Stimulated activated CD8-positive, alpha-beta memory T cell treated with anti-CD3 and anti-CD28 coated beads, Interleukin-4, amount 100 ng/mL, for 48 hours (primary cell): ENCODE measurements at places on chromosomes 16 and 17.

DNA sequence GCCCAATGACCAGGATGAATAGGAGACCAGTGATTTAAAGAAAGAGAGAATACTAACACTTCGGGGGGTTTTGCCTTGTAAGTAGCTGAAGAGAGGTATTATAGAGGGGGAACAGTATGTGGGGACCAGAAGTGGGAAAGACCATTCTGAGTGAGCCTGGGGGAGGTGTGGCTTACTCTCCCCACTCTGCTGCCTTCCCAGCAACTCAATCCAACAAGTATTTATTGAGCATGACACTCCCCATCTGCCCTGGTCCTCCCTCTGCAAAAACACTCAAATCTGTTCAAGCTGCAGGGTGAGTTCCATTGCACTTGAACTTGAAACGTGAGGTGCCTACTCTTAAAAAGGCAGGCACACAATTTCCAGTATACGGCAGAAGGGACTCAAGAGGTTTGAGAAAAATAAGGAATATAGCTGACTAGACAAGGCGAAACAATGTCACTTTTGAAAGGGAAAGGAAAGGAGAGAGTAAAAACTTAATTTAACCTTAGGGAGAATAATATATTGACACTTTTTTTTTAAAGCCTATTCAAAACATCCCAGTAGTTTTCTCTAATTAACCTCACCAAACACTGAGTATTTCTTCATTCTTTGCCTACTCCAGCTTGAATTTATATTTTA is 8.2 kb downstream of the FAM117A start:
- no peak for DNase-seq

GRCh38 chr17:41760878-41761277 is 25.6 kb downstream of the JUP start:
- DNase-seq: no peak

- DNase-seq: no peak
Observed at GRCh38 chr16:76121636-76122035, 155.6 kb upstream of the CNTNAP4 start.

- no peak for DNase-seq
Observed at GRCh38 chr17:46736100-46736499, 82.4 kb downstream of the WNT3 start.

DNA sequence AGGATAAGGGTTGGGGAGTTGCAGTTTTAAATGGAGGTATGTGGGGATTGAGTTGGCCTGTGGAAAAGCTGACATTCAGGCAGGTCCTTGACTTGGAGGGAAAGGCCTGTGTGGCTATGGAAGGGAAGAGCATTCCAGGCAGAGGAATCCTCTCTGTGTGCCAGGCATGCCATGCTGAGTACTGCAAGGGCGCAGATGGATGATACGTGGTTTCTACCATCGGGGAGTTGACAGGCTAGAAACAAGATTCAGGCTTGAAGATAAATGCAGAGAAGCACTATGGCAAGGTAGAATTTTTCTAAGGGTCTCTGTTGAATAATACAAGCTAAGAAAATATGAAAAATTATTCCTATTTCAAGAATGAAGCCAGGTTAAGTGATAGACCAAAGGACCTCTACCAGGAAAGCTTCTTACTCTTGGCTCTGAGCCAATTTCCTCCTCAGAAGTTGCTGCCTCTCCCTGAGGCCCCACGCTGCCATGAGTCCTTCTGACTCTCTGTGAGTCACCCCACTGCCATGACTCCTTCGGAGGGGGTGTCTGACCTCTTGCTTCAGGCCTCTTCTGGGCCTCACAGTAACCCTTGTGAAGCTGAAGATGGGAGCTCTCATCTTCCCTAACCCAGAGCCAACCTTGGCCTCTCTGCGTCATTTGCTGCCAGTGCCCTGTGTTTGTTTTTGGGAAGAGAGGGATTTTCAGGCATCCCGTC is 75.8 kb downstream of the WNT3 start:
- no peak for DNase-seq

- no peak for DNase-seq
Observed at GRCh38 chr17:36697903-36698530, 96.6 kb downstream of the MRM1 start.

DNA sequence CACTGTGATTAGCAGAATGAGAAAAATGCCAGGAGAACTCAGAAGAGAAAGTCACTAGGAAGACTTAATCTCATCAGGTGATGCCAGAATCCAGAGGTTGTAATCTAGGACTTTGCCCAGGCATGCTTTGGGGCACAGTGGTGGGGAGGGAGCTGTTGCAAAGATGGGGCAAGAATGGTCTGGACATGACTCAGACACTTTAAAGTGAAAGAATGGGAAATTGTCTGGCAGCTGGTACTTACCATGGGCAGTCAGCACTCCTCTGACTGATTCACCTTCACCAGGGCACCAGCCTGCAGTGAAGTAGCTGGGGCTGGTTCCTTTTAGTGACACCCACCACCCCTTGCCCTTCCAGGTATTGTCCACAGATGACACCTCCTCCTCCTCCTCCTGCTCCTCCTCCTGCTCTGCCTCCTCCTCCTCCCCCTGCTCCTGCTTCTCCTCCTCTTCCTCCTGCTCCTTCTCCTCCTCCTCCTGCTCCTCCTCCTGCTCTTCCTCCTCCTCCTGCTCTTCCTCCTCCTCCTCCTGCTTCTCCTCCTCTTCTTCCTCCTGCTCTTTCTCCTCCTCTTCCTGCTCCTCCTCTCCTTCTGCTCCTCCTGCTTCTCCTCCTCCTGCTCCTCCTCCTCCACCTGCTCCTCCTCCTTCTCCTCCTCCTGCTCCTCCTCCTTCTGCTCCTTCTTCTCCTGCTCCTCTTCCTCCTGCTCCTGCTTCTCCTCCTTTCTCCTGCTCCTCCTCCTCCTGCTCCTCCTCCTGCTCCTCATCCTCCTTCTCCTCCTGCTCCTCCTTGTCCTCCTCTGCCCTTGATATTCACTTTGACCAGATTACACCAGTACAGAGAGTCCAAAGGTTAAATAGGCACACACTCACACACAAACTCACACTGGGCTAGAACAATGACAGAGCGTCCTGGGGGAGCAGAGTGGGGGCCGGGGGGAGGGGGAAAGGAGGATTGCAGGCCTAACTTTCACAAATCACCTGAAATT is at the start of gene CHD9NB:
Gene CHD9NB, minus strand, starts transcription at position 379 of the 983 bp plus-strand sequence. CDS start 8,739 bp downstream, outside the sequence.
- peak; percentile 23 for DNase-seq

DNA sequence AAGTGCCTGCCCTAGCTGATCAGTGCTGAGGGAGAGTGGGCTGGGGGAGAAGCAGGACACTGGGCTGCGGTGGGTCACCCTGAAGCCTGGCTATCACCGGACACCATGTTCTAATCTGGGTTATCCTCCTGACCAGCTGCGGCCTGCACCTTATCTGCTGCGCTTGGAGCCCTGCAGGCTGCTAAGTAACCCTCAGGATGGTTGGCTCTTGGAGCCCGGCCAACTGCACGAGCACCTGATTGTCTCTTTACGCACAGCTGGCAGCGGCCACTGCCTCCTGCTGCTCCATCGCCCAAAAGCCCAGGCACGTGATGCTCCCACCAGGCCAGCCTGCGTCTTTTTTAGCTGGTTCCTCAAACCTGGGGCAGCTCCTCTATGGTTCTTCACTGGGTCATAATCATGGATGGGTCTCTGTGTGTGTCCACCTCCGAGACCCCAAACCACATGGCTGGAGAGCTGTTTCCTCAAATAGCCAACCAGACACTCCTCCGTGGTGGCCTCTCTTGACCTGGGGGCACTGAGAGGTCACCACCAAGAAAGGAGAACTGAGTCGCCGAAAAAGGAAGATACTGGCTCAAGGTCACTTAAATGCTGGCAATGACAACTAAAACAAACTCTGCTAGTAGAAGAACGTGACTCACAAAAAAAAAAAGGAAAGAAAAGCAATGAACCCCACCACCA is 21.7 kb downstream of the SPHK1 start:
- DNase-seq: no peak

GRCh38 chr17:34357398-34357797 is 1.1 kb downstream of the CCL13 start:
- DNase-seq: no peak

GRCh38 chr17:41434415-41434814 is 6.4 kb downstream of the KRT38 start:
- DNase-seq: no peak

- no peak for DNase-seq
Observed at GRCh38 chr17:3659541-3660111, 8.8 kb downstream of the TAX1BP3 start.

- DNase-seq: no peak
Observed at GRCh38 chr17:57941384-57942370, 13.5 kb downstream of the CUEDC1 start.

DNA sequence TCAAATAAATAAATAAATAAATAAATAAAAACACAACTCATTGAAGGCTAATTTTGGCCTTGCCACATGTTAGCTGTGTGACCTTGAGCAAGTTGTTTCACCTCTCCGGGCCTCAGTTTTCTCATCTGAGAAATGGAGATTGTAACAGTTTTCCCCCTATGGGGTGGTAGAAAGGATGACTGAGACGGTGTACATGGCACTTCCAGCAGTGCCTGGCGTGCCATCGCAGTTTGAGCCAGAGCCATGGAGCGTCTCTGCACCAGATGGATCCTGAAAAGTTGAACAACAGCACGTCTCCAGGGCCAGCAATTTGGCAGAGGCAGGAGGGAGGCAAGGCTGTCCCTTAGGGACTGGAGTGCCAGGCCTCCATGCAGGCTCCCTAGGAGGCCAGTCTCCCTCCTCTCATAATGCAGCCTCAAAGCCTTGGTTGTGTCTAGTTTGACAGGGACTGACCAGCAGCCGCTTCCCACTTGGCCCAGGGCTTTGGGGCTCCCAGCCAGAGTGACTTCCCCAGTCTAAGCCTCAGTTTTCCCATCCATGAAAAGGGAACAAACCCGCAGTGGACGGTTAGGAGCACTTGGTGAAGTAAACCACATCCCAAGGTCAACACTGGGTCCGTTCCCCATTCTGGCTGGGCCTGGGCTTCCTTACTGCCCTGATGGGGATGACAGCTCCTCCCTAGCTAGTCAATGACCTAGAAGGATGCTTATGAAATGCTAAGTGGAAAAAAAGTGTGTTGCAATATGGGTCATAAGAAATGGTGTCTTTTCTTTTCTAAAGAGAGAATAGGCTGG is 19.3 kb downstream of the SOCS1 start:
- DNase-seq: no peak

- DNase-seq: no peak
Observed at GRCh38 chr17:79473111-79473875, 137.6 kb downstream of the RBFOX3 start.

GRCh38 chr17:61230972-61231820 is 168.4 kb upstream of the TBX2 start:
- DNase-seq: no peak

DNA sequence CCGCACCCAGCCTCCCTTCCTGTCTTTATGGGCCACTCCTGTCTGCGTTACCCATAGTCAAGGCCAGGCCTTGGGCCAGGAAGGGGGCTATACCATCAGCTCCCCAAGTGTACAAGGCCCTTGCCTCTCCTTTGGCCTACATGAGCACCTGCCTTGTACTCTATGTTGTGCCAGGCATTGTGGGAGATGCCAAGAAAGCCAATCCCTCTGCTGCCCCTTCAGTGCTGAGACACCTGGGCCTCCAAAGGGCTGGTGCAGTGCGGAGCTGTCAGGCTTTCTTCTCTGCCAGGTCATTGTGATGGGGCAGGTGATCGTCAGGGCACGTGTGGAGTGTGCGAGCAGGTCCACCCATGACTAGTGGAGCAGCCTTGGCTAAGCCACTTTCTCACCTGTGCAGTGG is 59.9 kb downstream of the MPRIP start:
- DNase-seq: no peak

- DNase-seq: no peak
Observed at GRCh38 chr16:85332175-85332574, 219.9 kb upstream of the CIBAR2 start.

- no peak for DNase-seq
Observed at GRCh38 chr16:54446639-54447038, 160.1 kb upstream of the IRX3 start.

GRCh38 chr17:74567397-74567796 is at the start of gene CD300H:
Gene CD300H, minus strand, starts transcription at chr17:74567509.
- no peak for DNase-seq

GRCh38 chr16:11358531-11358930 is 13.3 kb downstream of the RMI2 start:
- no peak for DNase-seq

DNA sequence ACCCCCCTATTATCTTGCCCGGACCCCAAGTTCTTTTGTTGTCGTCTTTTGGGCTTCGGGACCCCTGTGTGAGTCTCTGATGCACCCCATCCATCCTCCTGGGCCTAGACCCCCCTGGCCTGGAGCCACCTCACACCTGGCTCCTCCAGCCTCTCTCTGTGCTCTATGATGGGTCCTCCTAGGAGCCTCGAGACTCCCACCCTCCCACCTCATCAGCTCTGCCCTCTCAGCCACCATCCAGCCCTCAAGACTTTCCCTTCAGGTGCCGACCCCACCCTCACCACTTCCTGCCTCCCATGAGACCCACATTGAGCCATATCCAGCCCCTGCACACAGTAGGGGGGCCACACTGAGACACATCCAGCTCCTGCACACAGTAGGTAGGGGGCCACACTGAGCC is 8.7 kb upstream of the ATP2A3 start:
- no peak for DNase-seq

DNA sequence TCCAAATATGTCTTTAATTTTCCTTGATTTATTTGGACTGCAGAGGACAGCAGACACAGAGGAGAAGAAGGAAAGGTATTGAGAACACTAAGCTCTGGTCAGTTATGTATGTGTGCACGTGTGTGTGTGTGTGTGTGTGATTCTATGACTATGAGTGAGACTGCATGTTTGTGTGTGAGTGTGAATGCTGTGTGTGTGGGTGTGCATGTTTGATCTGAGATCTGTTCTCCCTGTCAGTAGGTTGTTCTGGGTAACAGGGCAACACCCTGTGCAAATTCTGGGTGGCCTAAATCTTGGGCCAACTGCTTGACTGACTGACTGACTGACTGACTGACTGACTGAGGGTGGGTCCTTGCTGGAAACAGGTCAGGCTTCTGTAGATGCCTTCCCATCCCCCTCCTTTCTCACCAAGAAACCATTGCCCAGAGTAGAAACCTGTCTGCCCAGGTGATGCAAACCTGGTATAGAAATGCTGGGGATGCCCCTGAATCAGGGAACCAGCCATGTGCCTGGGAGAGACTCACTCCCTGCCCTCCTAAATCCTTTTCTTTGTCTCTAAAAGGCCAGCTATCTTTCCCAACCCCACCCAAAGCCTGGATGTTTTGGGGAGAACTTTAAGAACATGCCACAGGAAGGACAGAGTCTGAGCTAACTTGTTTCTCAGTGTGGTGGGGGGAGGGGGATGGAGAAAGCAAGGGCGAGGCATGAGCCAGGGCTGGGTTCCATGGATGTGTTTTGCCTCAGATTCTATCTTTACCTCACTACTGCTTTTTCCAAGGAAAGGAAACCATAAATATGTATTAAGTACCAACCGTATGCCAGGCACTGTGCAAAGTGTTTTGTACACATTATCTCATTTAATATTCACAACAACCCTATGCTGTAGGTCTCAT is 4.5 kb upstream of the NR1D1 start:
- DNase-seq: no peak

DNA sequence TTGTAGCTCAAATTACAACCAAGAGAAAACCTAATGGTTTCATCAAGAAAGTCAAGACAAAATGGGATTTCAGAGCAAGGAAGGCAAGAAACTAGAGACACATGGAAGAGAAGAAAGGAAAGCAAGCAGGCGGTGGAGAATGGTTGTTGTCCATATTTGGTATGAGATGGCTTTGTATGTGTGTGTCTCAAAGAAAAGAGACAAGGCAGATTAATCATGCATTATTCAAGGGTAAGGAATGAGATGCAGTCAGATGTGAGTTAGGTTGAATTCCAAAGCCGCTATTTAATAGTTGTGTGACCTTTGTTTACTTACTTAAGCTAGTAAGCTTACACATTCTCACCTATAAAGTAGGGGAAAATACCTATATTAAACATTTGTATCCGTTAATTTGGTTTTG is 1029.6 kb downstream of the CDH11 start:
- no peak for DNase-seq
